Neural crest cell (in vitro differentiated cells): ENCODE measurements at places on chromosomes 5 and 9. TPM values are rescaled to one million over a fixed set of nuclear protein-coding genes. Genes with fewer than 3 reads are reported as not detected.

PLEKHG4B gene
- 21.7 and 22.0 TPM in 2 replicates for total RNA-seq

GRCh38 chr5:98769210-98769958 is 4.1 kb upstream of the RGMB start:
- peak overlapping the region; percentile 94 for H3K4me3 ChIP-seq
- peaks cover 13% of the 10 kb centered on the region for H3K36me3 ChIP-seq
- H3K4me1 ChIP-seq = peaks cover 44% of the 10 kb centered on the region
- peaks cover 8% of the 10 kb centered on the region for H3K27me3 ChIP-seq
- peak overlapping the region; percentile 96 for H3K27ac ChIP-seq

GRCh38 chr5:76590027-76590426 is 33.2 kb downstream of the F2RL2 start:
- no peaks in the 10 kb centered on the region for H3K36me3 ChIP-seq
- no peak for DNase-seq
- H3K27me3 ChIP-seq = no peaks in the 10 kb centered on the region

- H3K27ac ChIP-seq = no peak overlapping the region
- H3K27me3 ChIP-seq = no peaks in the 10 kb centered on the region
- no peak overlapping the region for H3K4me3 ChIP-seq
These were observed 309.1 kb downstream of the ADAMTS6 start for GRCh38 chr5:65172486-65173129.

DNA sequence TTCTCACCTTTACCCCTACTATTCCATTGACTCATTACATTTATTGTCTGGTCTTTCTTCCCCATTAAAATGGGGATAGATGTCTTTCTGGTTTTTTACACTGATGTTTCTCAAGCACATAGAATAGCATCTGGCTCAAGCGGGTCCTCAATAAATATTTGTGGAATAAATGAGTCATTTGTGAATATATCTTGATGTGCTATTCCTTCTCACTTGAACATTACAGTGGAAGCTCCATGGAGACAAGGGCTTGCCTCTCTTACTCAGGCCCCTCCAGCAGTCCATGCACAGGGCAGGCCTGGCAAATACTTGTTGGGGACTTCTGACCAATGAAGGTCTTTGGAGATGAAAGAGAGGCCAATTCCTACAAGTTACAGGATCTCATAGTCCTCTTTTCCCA is 151.7 kb upstream of the TAS2R1 start:
- H3K27ac ChIP-seq = no peak overlapping the region
- no peak overlapping the region for H3K4me3 ChIP-seq
- peaks cover 4% of the 10 kb centered on the region for H3K36me3 ChIP-seq
- no peaks in the 10 kb centered on the region for H3K27me3 ChIP-seq

GRCh38 chr5:145768863-145769262 is 66.3 kb downstream of the PRELID2 start:
- H3K27me3 ChIP-seq = no peaks in the 10 kb centered on the region
- peaks cover 6% of the 10 kb centered on the region for H3K4me1 ChIP-seq
- no peak overlapping the region for H3K4me3 ChIP-seq
- no peak for DNase-seq
- peaks cover 16% of the 10 kb centered on the region for H3K36me3 ChIP-seq
- no peak overlapping the region for H3K27ac ChIP-seq

DNA sequence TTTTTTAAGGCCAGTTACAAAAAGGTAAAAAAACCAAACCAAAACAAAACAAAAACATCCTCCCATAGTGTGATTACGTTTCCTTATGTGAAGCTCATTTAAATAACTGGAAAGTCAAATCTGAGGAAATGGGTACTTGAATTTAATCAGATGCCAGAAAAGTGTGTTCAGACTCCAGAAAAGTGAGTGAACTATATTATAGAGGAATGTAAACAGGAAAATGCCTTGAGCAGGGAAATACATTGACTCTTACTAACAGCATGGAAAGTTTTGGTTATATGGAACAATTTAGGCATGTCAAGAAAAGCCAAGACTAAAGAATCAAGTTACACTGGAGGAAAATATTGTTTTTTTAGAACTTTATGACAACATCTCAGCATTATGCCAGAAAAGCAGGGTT is 37.8 kb upstream of the RNF20 start:
- H3K4me3 ChIP-seq = no peak overlapping the region
- no peaks in the 10 kb centered on the region for H3K27me3 ChIP-seq
- no peak overlapping the region for H3K27ac ChIP-seq
- no peaks in the 10 kb centered on the region for H3K4me1 ChIP-seq
